GM12864 (cell line): ENCODE measurements at places on chromosomes 3 and 15.

DNA sequence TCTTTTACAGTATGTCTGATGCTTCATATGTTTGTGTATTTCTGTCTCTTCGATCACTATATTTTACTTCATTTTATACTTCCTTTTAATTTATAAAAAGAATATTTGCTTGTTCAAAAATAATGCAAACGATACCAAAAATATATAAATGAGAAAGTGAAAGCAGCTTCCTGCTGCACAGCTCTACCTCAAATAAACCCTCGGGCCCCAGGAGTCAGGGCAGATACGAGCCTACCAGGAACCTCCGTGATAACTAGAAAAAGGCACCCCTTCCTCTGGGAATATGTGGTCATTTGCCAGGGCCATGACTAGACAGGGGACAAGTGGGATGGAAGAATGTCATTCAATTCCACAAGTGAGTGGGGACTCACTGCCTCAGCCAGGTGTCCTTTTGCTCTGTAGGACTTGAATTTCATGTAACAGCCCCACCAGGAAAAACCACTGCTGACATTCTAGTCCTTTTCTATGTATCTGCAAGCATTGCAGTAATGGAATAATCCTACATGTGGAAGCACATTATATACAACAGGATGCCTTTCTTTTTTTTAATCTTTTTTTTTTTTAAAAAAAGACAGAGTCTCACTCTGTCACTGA, 133.3 kb downstream of the SUCLG2 start:
- no peak for DNase-seq

- no peak for DNase-seq
Observed at GRCh38 chr3:162443376-162443775, 946.8 kb downstream of the OTOL1 start.

DNA sequence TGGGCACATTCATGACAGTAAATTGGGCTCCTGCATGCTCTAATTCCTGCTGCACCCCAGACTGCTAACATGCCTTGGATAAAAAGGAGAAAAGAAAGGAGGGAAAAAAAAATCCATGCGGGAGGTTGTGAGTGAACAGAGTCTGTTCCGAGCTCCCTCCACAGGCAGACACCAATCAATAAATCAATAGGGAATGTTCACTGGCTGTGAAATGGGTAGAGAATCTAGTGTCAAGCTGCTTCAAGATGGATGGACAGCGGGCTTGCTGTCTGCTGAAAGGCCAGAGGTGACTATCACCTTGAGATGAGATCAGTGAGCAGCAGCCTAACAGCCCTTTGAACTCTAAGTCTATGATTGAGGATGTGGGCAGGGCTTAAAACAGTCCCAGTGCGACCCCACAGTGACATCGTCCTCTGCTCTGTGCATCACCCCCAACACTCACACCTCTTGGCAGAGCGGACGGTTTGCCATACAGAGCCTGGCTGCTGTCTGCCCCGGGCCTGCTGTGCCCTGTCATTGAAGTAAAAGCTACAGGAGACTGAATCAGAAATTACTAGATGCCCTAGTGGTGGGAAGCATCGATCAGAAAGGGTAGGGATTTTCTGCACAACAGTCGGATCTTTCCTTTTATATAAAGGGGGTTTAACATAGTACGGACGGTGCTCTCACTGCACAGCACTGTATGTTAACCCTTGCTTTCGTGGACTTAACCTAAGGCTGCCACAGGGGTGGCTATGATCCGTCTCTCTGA, 247.9 kb upstream of the ONECUT1 start:
- no peak for DNase-seq

DNA sequence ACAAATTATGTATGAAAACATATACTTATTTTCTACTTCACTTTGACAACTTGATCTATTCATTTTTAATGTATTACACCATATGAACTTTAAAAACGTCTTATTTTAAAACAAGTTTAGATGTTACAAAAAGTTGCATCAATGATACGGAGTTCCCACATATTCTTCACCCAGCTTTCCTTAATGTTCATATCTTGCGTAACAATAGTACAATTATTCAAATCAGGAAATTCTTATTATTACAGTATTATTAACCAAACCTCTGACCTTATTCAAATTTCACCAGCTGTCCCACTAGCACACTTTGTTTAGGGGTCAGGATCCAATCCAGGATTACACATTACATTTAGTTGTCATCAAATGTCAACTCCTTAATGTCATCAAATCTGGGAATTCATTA, 12.9 kb upstream of the XRN1 start:
- no peak for DNase-seq

- DNase-seq = no peak
Observed at GRCh38 chr3:5568451-5568850, 380.9 kb downstream of the EDEM1 start.

GRCh38 chr3:112469671-112470070, 29.6 kb downstream of the BTLA start:
- no peak for DNase-seq

- DNase-seq = peak; percentile 79
Observed at GRCh38 chr3:15629860-15630597, 28.5 kb downstream of the BTD start.
